ENCODE measurements at places on chromosomes 11 and 22. TPM values are rescaled to one million over a fixed set of nuclear protein-coding genes. Genes with fewer than 3 reads are reported as not detected.

The TSSK2 gene
- total RNA-seq: not detected

DNA sequence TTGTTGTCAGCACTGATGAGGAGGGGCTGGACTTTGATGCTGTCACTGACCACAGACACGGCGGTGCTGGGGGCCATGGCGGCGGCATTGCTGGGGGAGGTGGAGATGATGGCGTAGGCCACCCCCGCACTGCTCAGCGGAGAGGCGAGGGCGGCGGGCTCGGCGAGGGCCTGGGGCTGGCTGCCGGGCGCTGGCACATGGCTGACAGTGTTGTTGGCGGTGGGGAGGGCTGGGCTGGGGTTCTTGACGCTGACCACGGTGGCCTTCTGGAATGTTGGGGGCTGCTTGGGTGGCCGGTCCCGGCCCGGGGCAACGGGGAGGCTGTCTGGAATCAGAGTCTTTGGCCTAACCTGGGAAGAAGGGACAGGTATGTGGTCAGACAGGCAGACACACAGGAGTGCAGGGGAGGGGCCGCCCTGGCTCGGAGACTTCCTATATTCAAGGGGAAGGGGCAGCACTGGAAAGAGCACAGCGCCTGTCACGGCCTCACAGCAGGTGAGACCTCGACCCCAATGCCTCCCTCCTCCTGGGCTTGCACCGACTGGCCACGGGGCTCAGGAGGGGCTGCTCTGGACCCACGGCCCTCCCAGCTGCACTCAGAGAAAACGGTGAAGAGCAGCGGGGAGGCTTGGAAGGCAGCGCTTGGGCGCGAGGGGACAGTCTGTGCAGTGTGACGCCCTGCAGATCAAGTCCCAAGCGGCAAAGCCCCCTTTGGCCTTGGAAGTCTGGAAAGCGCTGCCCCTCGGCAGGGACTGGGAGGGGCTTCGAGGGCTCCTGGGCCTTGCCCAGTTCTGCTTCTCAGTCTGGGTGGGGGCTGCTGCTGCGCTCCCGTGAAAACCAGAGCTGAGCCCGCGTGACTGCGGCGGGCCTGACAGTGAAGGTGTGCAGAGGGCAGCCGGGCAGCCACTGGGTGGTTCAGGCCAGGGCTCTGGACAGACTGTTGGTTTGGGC lies 93.2 kb downstream of the PHF21B start:
- DNase-seq: no peak

DNA sequence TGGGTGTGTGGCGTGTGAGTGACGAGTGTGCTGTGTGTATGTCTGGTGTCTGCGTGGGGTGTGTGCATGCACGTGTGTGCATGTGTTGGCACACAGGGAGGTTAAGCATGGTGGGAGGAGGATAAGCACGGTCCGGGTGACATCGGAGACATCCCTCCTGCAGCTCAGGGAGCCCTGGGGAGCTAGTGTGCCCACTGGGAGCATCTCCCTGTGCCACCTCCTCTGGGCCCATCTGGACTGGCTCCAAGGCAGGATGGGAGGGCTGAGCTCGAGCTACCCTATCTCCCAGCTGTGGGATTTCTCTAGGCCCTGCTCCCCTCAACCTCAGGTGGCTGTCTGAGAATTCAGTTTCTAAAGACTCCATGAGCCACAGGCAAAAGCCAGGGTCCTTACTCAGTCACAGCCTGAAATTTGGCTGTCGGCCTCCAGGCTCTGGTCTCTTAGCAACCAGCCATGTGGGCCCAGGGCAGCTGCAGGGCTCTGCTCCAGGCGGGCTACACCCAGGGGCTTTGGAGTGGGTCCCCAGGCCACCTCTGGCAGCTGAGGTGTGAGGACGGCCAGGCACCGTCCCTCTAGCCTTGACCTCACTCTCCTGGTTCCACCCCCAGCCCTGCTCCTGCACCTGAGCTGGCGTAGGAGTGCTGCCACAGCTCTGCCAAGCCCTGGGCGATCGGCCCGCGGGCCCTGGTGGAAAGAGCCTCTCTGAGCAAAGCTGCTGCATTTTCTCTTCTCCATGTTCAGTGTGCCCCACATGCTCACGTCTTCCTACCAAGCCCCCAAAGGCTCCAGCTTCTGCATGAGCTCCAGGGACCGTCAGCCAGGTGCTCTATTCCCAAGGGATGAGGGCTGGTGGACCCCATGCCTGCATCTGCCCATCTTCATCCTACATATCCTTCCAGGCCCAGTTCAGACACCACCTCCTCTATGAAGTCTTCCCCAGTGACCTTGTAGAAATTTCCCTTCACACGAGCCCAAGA lies 39.7 kb downstream of the RTL6 start:
- DNase-seq: no peak

The RASL10A gene
- total RNA-seq: 0.58 TPM

- no peak for DNase-seq
These were observed 98.5 kb downstream of the CYP2R1 start for GRCh38 chr11:14793546-14793945.

- DNase-seq: no peak
These were observed 15.2 kb downstream of the KCNQ1OT1 start for GRCh38 chr11:2684581-2684980.

Data from urinary bladder (tissue), 4 donors.